Caudate nucleus (tissue), 63 donors: ENCODE measurements at places on chromosomes 7 and 10.

DNA sequence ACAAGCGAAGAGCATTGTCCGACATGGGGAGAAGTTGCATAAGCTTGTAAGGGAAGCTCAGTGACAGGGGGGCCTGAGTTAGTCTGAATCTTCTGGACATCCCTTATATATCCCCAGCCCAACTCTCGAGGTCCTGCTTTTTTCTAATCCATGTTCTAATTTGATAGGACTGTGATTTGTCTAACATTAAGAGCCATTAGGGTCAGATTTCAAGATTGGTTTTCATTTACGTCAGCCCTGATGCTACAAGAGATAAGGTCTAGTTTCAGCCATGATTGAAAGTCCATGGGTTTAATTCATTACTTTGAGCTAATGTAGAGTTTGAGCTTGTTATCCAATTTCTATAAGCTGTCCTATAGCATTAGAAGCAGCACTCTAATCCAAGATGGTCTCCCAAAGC is 20.3 kb downstream of the TLX1 start:
- DNase-seq: no peak

DNA sequence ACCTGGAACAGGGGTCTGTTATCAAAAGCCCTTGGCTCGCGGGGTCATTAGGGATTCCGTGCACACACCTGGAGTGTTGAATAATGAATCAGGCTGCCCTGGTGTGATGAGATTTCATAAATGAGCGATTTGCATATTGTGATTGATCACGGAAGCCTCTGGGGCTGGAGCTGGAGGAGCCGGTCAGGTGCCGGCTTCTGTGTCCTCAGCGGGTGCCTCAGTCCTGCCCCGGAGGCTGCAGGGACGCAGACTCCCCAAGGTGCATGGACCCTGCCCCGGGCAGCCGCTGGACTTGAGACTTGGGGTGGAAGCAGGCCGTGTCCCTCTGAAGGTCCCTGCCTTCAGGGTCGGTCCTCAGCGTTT is 47.9 kb upstream of the ADGRA1 start:
- DNase-seq: no peak

DNA sequence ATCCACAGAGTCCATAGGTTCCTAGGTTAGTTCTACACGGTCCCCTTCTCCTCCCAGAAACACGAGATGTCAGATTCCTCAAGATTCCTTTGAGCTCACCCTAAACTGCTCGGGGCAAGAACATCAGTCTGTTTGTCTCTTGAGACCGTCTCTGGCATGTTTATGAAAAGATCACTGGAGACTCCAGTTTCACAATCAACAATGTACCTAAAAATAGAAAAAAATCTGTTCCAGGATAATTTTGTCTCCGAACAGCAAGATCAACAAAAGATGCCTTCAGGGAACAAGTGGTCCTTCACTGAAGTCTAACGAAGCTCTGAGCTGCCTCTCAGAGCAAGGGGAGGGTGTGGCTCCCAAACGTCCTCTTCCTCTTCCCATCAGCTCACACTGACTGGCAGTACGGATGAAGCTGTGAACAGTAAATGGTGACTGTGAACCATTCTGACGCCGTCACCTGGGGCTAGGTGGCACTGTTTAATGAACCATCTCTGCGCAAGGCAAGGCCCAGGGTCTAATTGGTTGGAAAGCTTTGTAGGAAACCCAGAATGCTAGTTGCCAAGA is 156.2 kb upstream of the LYZL1 start:
- DNase-seq: no peak

DNA sequence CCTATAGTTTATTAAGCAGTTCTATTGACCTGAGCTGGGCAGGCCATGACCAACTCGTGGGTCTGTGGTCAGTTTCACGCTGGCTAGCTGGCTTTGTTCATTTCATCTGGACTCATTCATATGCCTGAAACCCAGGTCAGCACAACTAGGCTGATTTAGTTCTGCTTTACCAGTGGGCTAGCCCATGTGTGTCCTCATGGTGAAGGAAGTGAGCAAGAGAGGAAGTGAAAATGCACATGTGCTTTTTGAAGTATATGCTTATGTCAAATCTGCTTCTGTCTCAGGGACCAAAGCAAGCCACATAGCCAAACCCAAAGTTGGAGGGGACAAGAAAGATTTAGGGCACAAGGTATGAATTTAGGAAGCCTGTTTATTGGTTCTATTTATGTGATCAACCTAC is 154.5 kb downstream of the RNF133 start:
- no peak for DNase-seq

- DNase-seq: no peak
Observed at GRCh38 chr7:50069613-50070012, 23.4 kb downstream of the ZPBP start.

- no peak for DNase-seq
Observed at GRCh38 chr10:27413831-27414348, 90.2 kb upstream of the RAB18 start.

DNA sequence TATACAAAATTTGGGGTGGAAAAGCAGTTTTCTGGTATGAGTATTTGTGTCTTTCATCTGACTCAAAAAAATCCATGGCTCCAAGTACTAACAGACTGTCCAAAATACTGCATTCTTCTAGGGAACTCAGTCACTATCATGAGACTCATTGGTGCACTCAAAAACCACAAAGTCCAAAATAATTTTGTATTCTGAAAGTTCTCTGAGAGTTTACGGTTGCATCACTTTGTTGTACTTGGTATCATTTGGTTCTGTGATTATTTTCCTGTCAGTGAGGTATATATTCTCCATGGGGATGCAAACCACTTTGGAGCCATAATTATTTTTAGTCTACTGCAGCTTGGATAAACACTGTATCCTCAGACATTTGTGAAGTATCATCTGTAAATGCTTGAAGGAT is 28.0 kb upstream of the CABCOCO1 start:
- DNase-seq: no peak

DNA sequence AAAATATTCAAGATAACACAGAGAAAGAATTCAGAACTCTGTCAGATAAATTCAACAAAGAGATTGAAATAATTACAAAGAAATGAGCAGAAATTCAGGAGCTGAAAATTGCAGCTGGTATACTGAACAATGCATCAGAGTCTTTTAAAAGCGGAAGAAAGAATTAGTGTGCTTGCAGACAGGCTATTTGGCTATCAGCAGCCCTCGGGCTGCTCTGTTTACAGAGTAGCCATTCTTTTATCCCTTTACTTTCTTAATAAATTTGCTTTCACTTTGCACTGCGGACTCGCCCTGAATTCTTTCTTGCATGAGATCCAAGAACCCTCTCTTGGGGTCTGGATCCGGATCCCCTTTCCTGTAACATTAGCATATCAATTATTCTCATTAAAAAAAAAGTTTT is 1040.0 kb downstream of the SORCS3 start:
- no peak for DNase-seq

DNA sequence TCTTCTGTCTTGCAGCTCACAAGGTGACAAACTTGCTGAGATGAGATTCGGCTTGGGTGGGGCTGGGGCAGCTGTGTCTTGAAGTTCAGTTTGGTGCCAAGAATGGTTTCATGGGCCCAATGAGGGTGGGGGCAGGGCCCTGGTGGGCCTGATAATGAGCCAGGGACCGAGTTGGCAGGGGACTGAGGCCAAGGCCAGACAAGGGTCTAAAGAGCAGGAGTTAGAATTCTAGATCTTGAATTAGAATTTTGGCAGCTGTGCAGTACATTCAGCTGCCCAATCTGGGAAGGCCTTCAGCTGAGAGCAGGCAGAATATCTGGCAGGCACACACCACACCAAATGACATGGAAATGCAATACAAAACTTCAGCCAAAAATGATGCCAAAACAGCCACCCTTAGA is 1.5 kb upstream of the JAZF1 start:
- peak; percentile 30 for DNase-seq

- no peak for DNase-seq
Observed at GRCh38 chr10:93309062-93309461, 173.1 kb downstream of the MYOF start.

GRCh38 chr7:114830952-114831351 is 90.9 kb upstream of the MDFIC start:
- DNase-seq: no peak

DNA sequence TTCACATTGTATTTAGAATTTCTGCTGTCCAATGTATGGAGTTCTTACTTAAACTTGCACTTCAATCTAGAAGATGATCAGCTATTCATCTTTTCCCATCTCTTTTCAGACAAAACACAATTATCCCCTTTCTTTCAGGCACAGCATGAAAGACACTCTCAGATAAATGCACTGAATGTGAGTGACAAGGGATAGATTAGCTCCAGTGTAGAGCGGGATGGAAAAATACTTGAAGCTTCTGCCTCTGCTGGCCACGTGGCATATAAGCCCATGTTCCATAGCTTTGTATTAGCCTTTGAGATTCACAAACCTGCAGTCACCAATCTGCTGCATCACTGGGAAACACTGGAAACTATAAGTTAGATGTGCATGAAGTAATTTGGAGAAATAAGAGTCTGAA is 162.2 kb upstream of the FAM3C start:
- DNase-seq: no peak

- DNase-seq: no peak
Observed at GRCh38 chr10:19119191-19119590, 70.6 kb downstream of the MALRD1 start.

DNA sequence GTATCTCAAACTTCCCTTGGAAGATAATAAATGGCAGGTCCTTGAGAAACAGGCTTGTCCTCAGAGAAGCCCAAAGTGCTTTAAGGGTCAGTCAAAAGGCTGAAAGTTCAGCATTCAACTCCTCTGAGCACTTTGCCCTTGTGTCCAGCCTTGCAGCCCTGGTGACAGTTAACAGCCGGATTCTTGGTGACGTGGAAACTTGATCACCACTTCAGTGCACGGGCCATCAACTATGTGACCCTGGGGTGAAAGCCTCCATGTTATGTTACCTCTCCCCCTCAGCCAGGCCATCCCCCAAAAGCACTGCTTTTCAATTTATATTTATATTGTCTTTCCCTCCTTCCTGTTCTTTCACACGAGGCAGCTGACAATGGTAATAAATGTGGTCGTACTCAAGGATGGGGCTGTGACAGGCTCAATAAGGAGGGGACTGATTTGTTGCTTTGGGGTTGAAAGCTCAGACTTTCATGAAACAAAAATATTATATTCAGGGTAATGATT is 164.0 kb upstream of the NRP1 start:
- DNase-seq: no peak

DNA sequence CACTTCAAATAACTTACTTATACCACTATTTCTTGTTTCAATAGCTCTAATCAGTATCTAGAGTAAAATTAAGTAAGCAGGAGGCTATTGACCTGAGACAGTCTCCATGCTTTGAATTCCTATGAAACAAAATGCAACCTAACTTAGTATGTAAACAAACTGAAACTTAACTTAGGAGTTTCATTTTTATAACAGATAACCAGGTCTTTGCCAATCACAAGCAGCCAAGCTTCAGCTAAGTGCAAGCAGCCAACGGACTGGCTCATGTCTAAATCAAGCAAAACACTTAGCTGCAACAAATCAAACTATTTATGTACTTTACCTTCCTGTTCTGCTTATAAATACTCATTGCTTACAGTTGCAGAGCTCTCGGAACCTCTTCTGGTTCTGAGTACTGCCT is 4.4 kb upstream of the GSTK1 start:
- DNase-seq: no peak

DNA sequence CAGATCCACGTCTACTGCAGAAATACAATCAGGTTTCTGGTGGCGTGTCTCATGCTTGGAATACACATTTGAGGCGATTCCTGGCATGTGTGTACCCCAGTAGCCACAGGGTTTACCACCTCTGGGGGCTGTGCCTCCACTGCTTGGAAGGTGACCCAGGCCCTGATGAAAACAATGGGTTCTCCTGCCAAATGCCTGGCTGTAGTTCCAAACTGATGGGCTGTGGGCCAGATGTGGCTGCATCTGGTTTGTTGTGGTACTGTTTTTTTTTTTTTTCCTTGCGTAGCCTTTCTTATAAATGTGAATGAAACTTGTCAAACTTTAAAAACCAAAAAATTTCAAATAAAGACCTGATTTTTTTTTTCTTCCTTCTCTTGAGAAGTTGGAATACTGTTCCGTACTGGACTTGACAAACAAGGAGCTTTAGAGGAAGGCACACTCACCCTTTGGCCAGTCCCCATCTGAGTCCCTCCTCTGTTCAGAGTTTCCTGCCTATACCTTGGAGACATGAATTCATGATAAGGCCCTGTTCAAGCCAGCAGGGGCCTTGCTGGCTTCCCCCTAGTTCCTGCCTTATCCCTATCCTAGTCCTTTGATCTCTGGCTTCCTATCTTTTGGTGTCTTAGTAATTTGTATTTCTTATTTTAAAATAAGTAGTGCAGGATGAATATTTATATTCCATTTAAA is 217.1 kb downstream of the PHTF2 start:
- no peak for DNase-seq

- no peak for DNase-seq
Observed at GRCh38 chr7:40200791-40201190, 66.0 kb downstream of the SUGCT start.

DNA sequence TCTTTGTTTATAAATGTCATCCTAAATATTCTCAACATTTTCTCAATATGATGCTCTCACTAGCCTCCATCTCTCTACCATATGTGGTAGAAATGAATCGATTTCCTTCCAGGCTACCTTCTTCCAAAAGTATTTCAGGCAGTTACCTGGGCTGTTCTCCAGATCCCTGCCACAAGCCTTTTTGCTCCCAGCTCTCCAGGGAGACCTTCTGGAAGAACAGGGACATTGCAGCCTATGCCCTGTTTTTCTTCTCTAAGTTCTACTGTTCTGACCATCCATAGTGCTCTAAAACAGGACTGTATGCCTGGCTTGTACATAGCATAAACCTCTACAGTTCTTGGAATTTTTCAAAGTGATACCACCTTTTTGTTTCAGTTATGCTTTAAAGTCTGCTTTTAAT is 552.8 kb downstream of the ANKRD7 start:
- no peak for DNase-seq

- no peak for DNase-seq
Observed at GRCh38 chr10:32413513-32413912, 32.4 kb upstream of the CCDC7 start.

GRCh38 chr7:26439521-26440232 is 148.0 kb downstream of the SNX10 start:
- DNase-seq: no peak

DNA sequence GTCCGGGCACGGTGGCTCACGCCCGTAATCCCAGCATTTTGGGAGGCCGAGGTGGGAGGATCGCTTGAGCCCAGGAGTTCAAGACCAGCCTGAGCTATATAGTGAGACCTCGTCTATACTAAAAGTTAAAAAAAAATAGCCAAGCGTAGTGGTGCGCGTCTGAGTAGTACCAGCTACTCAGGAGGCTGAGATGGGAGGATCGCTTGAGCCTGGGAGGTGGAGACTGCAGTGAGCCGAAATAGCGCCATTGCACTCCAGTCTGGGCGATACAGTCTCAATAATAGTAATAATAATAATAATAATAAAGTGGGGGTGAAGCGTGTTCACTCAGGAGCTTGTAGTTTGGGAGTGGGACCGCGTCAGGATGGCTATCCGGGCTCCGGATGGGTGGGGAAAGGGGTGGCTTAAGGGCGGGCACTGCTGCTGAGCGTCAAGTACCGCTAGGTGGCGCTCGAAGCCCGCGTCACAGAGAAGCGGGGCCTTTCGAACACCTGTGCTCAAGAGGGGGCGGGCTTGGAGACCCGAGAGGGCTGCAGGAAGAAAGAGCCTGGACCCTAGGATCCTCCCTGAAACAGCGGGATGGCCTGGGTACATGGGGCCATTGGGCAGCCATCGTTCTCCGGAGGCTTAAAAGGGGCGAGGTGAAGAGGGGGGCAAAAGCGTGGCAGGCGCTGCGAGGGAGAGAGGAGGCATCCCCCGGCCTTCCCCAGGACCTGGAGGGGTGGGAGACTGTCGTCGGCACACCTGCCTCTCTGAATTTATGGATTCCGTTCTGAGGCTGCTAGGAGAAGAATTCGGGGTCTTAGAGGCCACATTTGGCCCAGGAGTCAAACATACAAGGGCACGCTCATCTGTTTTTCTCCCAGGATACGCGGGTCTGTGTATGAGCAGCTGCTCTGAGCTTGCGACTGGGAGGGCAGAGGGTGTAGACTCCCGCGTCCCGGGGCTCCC is 14.5 kb downstream of the LBX1 start:
- DNase-seq: no peak
